Activated CD4-positive, alpha-beta memory T cell treated with anti-CD3 and anti-CD28 coated beads for 36 hours (primary cell): ENCODE measurements at places on chromosomes 4 and X. TPM values are rescaled to one million over a fixed set of nuclear protein-coding genes. Genes with fewer than 3 reads are reported as not detected.

ALAS2 gene
- total RNA-seq = not detected

TIGD4 gene
- 0.15 TPM for total RNA-seq

HEPH gene
- total RNA-seq = not detected

ADGRG2 gene
- not detected for total RNA-seq

- peaks cover 15% of the 10 kb centered on the region for H3K4me1 ChIP-seq
- no peaks in the 10 kb centered on the region for H3K36me3 ChIP-seq
- no peak for DNase-seq
- H3K27me3 ChIP-seq = no peaks in the 10 kb centered on the region
- H3K4me3 ChIP-seq = no peak overlapping the region
- no peak overlapping the region for H3K27ac ChIP-seq
Observed at GRCh38 chr4:100826067-100826466, 308.2 kb upstream of the EMCN start.

- DNase-seq = peak; percentile 66
- peaks cover 3% of the 10 kb centered on the region for H3K27me3 ChIP-seq
- H3K36me3 ChIP-seq = no peaks in the 10 kb centered on the region
- H3K27ac ChIP-seq = no peak overlapping the region
Observed at GRCh38 chrX:102345916-102346315, 93.9 kb downstream of the NXF2B start.

DNA sequence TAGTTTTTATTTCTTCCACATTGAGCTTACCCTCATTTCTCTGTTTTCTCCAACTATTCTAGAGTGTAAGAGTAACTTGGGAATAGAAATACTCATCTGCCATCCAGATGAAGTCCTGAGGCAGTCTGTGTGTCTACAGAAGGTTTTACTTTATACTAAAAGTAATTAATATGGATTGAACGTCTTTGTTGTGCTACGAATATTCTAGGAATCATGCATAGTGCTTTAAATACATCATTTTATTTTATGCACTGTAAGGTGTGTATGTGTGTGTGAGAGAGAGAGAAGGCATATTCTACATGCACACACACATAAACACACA, 305.7 kb downstream of the INPP4B start:
- no peak for DNase-seq
- no peaks in the 10 kb centered on the region for H3K36me3 ChIP-seq
- H3K4me1 ChIP-seq = peaks cover 30% of the 10 kb centered on the region
- no peak overlapping the region for H3K27ac ChIP-seq
- H3K4me3 ChIP-seq = no peak overlapping the region
- no peaks in the 10 kb centered on the region for H3K27me3 ChIP-seq
